Activated CD4-positive, alpha-beta T cell treated with anti-CD3 and anti-CD28 coated beads for 36 hours (primary cell): ENCODE measurements at places on chromosomes 6 and 20.

- DNase-seq, result no peak
Observed at GRCh38 chr6:168576388-168576787, 135.4 kb downstream of the SMOC2 start.

DNA sequence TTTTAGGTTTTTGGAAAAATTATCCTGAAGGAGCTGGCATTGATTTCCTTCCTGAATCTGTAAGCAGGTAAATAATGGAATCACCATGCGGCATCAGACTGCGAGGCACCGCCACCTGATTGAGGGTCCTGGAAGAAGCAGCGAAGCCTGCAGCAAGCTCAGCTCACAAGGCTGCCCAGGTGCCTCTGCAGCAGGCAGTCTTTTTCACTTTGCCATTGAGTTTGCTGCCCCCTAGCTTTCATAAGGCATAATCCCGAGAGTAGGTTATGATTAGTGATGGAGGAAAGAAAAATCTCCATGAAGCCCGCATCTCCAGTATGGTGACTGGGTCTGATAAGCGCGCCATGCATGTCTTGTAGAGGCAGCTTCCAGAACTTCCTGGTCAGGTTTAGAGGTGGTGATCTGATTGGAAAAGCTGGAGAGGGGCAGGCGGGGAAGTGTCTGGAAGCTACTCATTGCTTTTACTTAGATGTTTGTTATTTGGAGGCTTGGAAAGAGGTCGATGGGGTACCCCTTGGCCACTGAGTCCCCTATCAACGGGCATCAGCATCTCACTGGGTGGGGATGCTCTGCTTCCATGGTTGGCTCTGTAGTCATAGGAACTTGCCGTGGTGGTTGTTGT is 26.7 kb downstream of the IYD start:
- peak; percentile 55 for DNase-seq

DNA sequence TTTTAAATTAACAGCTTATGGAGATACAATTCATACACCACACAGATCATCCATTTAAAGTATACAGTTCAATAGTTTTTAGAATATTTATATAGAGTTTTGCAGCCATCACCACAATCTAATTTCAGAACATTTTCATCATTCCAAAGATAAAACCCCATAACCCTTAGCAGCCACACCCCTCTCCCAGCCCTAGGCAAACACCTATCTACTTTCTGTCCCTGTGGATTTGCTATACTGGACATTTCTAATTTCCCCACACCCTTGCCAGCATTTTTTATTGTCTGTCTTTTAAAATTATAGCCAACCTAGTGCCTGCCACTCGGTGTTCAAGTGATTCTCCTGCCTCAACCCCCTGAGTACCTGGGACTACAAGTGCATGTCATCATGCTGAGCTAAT is 23.0 kb upstream of the AKAP7 start:
- no peak for DNase-seq

DNA sequence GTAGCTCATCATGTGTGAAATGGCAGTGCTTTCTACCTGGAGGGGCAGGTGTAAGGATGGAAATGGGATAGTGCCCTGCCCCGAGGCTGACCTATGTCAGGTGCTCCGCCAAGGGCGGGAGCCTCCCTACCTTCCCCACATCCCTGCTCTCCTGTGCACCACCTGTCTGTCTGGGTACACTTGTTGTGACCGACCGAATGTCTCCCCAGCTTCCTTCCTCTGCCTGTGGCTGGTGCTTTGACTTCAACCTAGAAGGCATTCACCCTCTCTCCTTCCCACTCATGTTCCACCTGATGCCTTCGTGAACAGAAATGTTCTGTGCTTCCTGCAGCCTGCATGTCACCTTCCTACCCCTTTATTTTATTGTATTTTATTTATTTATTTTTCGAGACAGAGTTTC is 114.8 kb downstream of the SCML4 start:
- no peak for DNase-seq

DNA sequence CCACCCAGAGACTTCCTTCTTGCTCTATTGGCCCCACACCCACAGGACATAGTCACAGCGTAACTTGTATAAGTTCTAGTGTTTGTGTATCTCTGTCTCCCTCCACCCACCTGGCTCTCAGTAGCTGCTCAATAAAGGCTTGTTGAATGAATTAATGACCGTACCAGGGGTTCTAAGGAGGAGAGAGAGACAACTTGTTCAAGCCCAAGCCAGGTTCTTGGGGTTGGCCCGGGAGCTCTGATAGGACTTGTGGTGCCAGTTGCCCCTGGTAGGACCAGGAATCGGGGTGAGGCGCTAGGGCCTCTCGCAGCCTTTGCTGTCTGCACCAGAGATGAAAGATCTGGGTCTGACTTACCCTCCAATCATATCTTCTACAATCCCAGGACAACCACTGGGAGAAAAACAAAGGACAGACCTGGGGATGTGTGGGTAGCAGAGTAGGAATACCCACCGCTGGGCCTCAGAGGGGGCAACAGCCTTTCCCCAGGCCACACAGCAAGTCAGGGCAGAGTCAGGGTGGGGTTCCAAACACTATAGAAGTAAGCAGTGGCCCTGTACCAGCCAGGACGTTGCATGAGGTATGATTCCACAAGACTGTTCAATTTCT is 5.3 kb upstream of the TGM2 start:
- no peak for DNase-seq

GRCh38 chr6:1028723-1029122 is 283.2 kb upstream of the FOXQ1 start:
- no peak for DNase-seq
